ENCODE measurements at places on chromosomes 16 and 17.
A peak's percentile ranks its signal among the peaks of the same experiment; 100 is the strongest.

- peak; percentile 13 for DNase-seq
These were observed 31.3 kb downstream of the ZCCHC14 start for GRCh38 chr16:87461466-87461991.

DNA sequence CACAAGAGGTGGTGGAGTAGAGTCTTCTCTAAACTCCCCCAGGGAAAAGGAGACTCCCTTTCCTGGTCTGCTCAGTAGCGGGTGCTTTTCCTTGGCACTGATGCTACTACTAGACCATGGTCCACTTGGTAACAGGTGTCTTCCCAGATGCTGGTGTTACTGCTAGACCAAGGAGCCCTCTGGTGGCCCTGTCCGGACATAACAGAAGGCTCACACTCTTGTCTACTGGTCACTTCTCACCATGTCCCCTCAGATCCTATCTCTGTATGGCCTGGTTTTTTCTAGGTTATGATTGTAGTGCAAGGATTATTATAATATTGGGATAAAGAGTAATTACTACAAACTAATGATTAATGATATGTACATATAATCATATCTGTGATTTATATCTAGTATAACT is 49.7 kb upstream of the ARL4D start:
- no peak for DNase-seq

DNA sequence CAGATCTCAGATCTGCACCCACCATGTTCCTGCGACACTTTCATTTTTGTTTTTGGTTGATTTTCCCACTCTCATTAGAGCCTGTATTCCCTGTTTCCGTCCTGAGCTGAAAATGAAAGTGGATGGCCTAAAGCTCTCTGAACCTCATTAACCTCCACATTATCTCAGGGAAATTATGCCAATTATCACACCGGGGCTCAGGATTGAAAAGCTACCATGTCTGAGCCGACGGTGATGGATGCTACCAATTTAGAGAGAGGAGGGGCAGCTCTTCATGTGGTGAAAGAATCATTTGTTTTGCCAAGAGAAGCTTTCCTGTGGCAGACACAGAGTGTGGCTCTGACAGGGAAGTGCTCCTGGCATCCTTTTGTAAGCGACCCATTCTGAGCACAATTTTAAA is 410.4 kb upstream of the CDH11 start:
- DNase-seq = no peak

DNA sequence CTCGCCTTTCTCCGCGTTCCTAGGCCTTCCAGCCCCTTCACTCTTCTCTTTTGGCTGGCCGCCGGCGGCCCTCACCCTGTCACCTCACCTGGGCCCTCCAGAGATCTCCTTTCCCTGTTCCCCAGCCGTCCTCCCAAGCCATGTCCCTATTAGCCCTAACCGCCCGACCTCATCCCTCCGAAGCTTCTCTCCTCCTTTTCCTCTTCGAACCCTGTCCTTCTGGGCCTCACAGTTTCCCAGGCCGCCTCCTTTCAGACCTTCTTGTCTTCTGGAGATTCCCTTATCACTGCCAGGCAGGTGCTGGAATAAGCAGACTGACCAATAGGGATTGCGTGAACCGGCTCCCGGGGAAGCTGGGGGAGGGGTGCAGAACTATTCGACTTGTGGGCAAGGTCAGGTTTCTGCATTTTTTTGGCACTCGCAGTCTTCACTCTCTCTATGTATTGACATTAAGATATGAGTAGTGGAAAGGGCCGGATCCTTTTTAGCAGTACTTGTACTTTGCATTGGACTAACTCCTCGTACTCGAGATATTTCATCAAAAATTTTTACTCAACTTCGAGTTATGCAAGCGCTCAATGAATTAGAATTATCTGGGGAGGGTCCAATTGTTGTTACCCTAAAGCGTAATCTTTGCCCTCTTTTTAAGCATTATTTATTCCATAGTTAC is 690 bp downstream of the RHOT1 start:
- no peak for DNase-seq

- no peak for DNase-seq
These were observed 38.4 kb downstream of the C17orf67 start for GRCh38 chr17:56795221-56795865.

- DNase-seq = peak; percentile 32
These were observed 7.8 kb upstream of the N4BP1 start for GRCh38 chr16:48617711-48618148.

DNA sequence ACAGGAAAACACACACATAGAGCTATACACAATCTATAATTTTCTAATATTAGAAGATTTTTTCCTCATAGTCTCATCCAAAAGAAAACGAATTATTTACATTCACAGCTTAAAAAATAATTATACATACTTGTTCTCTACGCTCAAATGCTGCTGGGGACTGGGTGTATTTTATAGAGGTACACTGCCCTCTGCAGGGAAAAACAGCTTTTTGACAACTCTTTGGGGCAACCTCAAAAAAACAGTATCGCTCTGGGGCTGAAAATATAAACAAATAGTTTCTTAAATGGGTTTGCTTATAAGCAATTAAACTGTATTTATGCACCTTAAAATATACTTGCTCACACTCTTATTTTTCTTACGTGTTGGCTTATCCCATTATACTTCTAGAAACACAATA is 261.8 kb upstream of the PSMD7 start:
- no peak for DNase-seq

- no peak for DNase-seq
These were observed 54.7 kb upstream of the CRHR1 start for GRCh38 chr17:45729294-45729907.

DNA sequence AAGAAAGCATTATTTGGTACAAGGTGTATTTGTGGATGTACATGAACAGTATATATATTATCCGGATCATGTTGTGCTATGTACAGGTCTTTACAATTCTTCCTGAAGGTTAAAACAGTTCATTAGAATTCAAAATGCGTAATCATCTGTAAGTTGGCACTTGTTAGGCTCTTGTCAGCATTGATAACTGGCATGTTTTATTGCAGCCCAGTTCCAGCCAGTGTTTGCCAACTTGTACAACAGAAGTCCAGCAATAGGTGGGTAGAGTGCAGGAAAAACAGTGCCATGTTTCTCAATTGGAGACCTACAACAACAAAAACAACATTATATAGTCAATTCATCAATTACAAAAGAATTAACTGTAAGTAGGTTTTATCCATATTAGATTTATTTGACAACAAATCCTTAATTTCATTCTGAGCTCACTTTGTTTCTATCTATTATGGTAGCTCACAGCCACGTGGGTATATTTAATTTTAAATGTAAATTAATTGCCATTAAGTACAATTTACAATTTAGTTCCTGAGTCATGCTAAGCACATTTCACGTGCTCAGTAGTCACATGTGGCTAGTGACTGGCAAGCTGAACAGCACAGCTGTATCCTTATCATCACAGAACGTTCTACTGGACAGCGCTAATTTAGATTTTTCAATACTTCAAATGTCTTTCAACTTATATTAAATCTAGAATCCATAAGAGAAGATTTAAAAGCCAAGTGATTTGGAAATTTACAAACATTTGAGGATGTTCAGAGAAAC is 8.6 kb upstream of the ANKFY1 start:
- DNase-seq = no peak

GRCh38 chr17:81076141-81076679 is 41.3 kb downstream of the BAIAP2 start:
- no peak for DNase-seq

DNA sequence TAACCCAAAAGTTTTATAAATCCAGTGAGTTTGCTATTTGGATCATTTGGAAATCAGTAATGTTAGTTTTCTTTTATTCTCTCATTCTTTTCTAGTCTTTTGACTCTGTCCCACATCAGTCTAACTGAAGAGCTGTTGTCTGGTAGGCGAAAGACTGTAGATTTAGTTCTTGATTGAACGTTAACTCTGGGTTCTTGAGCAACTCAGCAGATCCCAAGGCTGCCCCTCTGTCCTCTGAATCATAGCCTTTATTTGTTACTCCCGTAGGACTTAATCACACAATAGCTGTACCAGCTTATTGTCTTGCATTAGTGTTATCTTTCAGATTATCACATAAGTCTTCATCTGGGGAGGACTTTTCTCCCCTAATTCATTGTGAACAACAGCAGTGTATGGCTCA is 119.3 kb upstream of the TOM1L1 start:
- DNase-seq = no peak

GRCh38 chr17:50153650-50154575 is 3.4 kb upstream of the PPP1R9B start:
- no peak for DNase-seq

DNA sequence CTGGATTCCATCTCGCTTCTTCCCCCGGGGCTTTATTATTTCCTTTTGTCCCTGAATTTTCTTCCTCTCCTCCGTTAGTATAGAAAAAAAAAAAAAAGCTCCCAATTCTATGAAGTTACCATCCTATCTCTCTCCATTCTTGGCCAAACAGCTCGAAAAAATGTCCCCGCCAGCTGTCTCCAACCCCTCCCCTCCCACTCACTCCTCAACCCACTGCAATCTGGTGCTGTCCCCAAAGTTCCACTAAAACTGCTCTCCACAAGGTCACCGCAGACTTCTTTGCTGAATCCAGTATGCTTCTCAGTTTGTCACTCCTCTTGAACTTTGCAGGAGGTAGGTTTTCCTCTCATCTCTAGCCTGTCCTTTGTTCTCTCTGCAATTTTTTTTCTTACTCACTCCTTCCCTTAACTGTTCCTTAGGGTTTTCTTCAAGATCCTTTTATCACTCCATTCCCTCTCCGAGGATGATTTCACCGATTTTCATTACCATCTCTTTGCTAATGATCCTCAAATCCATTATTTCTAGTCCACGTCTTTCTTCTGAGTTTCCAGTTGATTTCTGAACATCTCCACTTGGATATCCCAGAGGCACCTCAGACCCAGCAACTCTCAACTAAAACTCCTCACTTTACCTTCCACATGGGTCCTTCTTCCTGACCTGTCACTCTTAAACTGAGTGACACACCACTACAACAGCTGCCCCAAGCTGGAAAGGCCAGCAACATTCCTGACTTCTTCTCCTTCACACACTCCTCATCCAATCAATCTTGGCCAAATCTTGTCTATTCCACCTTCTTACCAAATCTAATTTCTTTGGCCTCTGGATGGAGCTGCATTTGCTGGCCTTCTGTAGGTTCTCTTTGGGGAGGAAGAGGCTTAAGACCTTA is 1.5 kb upstream of the SUMO2 start:
- no peak for DNase-seq

- no peak for DNase-seq
These were observed 164.2 kb downstream of the CNTNAP4 start for GRCh38 chr16:76441391-76441790.

Data from NCI-H2081 treated with DMSO at 0.1 percent for 48 hours (cell line).